ENCODE measurements at places on chromosomes 1 and 21.

DNA sequence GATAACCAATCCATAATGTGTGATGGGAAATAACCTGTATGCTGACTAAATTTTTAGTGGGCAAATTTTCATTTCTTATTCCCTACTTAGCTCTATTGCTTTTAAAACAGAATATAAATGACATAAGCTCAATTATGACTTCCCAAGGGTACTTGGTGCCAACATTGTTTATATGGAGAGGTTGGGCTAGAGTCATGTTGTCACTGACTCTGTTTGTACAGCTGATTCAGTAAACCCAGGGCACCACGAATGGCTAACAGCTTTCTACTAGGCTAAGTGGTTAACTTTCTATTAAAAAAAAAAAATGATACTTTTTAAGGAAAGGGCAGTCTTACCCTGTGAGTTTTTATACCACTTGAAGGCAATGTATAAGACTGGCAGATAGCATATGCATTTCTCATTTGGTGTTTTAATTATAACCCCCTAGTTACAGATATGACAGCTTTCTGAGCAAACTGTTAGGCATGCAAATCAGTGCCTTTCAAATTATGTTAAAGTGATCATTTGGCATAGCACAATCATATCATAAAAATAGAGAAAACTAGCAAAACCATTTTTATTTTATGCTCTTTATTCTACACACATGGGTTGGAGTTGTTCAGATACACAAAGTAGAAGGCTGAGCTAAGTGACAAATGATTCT is 147.1 kb downstream of the DNM3 start:
- ATAC-seq = no peak

GRCh38 chr1:230262867-230263567 is 163.1 kb downstream of the PGBD5 start:
- no peak for ATAC-seq

DNA sequence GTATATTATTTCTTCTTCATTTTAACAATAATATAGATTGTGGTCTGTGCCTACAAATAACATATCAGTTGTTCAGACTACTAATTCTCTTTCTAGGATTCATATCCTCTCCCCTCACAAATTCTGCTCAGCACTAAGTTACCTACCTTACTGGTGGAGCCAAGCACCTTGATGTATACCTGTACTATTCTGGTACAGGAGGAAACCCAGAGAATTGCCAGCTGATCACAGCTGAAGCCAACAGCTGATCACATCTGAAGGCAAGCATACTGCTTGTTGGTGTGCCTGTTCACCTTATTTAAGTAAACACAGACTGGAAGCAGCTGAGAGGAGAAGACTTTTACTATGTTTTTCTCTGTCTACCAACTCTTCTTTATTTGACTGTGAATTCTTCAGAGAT is 101.8 kb downstream of the PBX1 start:
- ATAC-seq = no peak

GRCh38 chr1:2384941-2385481 is 6.3 kb downstream of the MORN1 start:
- no peak for ATAC-seq

- no peak for ATAC-seq
Observed at GRCh38 chr21:45257673-45258341, 29.9 kb downstream of the POFUT2 start.

DNA sequence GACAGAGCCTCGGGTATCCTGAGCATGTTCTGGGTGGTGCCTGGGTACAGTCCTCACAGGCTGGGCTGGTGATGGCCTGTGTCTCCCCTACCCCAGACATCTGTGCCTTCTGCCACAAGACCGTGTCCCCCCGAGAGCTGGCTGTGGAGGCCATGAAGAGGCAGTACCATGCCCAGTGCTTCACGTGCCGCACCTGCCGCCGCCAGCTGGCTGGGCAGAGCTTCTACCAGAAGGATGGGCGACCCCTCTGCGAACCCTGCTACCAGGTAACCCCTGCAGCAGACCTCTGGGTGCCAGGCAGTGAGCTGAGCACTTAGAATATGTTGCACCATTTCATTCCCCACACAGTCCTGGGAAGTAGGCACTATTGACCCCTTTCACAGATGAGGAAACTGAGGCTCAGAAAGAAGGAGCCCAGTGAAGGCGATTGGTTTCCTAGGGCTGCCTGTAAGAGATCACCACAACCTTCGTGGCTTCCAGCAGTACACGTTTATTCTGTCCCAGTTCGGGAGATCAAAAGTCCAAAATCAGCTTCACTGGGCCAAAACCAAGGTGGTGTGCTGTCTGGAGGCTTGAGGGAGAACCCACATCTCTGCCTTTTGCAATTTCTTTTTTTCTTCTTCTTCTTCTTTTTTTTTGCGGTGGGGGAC is 11.8 kb downstream of the FBLIM1 start:
- ATAC-seq = no peak

DNA sequence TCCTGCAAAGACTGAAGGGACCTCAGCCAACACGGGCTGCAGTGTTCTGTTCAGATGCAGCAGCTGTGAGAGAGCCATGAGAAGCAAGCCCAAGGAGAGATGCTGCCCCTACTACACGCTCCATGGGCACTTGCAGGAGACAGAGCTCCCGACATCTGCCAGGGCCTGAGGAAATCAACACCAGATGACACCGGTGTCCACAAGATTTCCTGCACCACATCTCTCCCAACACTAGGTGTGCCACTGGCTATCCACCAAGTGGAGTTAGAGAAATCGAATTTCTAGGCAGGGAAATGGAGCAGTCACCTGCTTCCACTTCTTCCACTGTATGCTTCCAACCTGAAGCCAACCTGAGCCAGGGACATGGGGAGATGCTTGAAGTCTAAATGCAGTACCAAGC is 445.3 kb downstream of the RWDD3 start:
- ATAC-seq = no peak

- ATAC-seq = no peak
Observed at GRCh38 chr1:53583021-53583867, 124.0 kb downstream of the DMRTB1 start.

GRCh38 chr1:95072117-95072516 is 634 bp downstream of the ALG14 start:
- no peak for ATAC-seq

DNA sequence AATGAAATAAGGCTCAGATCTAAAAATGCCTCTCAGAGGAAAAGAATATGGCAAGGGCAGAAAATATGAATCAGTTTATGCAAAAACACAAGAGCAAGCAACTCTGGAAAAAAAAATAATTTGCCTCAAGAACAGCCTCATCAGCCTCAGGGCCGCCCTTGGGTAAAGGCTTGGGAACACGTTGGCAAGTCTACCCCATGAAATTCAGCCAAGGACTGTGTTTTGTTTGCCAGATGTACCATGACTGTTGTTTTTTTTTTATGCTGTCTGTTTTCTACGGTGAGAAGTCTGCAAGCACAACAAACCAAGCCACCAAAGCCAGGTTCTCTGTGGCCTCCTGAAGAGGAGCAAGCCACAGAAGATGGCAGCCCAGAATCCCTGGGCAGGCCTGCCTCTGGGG is 18.0 kb downstream of the HHIPL2 start:
- ATAC-seq = no peak

- ATAC-seq = peak; percentile 79
Observed at GRCh38 chr1:179036844-179037465, 11.3 kb downstream of the FAM20B start.

DNA sequence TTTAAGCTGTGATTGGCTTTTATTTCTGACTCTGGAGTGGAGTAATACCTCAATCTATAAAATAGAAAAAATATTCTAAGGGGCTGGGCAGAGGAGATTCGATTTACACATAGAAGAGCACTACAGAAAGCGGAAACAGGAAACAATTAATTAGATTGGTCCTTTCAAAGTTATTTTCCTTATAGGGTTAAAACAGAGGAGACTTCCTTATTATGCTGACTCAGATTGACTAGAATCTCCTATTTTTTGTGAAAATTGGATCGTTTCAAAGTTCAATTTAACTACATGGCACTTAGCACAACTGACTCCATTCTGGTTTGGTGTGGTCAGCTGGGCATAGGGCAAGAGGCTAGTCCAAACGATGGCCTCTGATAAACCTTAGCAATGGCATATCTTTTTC is 48.3 kb upstream of the NCAM2 start:
- ATAC-seq = no peak

DNA sequence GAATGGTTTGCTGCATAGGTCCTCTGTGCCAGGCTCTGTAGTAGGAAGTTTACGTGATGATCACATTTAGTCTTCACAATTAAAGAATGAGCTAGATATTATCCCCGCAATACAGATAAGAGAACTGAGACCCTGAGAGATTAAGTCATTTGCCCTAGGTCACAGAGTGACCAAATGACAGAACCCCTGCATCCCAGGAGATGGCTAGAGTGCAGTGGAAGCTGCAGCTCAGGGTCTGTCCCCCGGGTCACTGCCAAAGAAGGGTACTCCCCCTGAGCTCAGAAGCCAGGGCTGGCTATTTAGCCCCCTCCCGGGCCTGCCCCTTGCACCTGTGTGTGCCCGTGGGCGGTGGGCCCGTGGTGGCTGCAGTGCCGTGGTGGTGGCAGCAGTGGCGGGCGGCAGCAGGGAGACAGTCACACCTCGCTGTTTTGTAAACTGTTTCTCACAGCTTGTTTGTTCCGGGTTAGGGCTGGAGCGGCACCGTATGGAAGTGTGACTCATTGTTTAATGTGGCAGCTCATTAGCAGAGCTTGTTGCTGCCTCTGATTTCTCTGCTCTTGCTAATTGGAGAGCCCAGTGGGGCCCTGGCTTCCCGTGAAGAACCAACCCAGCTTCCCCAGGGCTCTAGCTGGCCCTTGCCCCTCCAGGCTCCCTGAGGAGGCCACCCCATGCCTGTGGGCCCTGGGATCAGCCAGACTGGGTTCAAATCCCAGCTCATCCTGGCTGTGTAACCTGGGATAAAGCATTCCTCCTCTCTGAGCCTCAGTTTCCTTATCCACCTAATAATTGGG is 19.3 kb upstream of the FOXO6 start:
- no peak for ATAC-seq

GRCh38 chr1:3593334-3593733 is 18.0 kb downstream of the MEGF6 start:
- ATAC-seq = no peak

All from activated CD4-positive, CD25-positive, alpha-beta regulatory T cell treated with anti-CD3 and anti-CD28 coated beads, Interleukin-2, amount 50 U/mL, for 24 hours (primary cell).